ENCODE measurements at places on chromosomes 1 and 21.

DNA sequence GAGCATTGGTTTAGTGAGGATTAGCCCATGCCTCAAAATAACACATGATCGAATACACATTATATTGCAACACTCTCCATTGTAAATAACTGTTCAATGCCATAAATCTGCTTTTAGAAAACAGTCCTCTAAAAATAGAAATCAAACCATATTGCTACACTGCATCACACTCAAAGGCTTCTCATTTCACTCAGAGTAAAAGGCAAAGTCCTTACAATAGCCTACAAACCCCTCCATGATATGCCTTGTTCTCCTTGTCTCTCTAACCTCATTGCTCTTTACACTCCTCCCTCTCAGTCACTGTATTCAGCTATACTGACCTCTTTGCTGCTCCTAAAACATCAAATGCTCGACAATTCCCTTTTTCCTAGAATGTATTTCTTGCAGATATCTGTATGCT lies 64.2 kb downstream of the CYYR1 start:
- DNase-seq, result no peak

- DNase-seq, result no peak
Measured at GRCh38 chr21:44778499-44778911, 23.1 kb downstream of the UBE2G2 start.

GRCh38 chr1:193054169-193054675 lies 4.9 kb downstream of the UCHL5 start:
- no peak for DNase-seq

- no peak for DNase-seq
Measured at GRCh38 chr1:9670085-9670484, 18.6 kb downstream of the PIK3CD start.

DNA sequence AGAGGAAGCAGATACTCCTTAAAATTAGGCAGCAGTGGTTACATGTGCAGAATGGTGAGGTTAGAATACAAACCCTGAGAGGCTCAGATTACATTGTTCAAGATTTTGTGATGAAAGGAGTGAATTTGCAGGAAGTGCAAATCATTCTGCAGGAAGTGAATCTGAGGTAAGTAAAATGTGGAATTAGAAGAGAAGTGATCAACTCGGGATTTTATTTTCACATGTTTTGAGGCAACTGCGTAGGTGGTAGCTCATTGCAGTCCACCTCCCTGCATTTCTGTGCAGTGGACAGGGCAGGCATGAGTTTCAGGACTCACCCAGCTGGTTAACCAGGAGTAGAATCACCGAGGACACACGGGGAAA lies 2.1 kb upstream of the PLA2G2C start:
- no peak for DNase-seq

DNA sequence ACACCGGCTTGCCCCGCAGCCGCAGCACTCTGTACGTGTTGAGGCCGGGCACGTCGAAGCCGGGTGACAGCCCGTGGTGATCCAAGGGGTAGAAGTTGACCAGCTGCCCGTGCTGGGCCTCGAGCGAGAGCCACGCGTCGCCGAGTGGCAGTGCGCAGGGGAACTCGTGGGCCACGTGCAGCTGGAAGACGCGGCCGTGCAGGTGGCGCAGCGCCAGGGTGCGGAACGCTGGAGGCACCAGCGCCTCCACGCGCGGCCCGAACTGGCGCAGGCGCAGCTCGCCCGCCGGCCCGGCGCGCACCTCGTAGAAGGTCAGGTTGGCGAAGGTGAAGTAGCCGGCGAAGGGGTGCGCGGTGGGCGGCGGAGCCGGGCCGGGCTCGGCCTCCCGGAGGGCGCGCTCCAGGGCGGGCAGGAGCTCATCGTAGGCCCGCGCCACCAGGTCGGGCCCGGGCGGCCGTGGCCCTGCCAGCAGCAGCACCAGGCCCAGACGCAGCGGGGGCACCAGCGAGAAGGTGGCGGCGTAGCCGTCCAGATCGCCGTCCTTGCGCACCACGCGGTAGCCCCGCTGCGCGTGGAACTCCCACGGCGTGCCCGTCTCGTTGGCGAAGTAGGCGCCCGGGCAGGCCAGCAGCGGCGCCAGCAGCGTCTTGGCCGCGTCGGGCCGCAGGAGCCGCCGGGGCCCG lies 19.5 kb downstream of the LACTBL1 start:
- no peak for DNase-seq

DNA sequence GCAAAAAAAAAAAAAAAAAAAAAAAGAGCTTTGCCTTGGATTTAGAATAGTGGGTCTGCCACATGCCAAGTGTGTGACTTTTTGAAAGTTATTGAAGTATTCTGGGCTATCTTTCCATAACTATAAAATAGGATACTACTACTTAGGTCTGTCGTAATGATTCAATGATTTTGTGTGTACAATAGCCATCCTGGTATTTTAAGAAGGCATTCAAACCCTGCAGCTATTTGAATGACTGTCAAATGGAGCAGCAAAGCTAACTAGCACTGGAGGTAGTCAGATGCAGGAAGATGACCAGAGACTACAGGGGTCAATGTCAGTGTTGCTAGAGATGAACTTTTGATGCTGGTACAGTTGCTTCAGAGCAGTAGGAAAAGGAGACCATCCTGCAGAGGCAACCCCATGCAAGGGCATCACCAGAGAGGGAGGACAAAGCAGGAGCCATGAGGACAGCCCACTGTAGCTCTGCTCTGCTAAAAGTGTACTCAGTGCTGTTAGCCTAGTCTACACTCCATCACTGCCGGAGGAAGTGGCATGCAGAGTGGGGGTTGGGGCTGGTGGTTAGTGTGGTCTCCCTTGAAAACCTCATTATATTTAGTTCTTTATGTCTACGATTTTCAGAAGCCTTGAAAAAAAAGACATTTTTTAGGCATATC lies 29.0 kb downstream of the DUSP10 start:
- peak; percentile 68 for DNase-seq

DNA sequence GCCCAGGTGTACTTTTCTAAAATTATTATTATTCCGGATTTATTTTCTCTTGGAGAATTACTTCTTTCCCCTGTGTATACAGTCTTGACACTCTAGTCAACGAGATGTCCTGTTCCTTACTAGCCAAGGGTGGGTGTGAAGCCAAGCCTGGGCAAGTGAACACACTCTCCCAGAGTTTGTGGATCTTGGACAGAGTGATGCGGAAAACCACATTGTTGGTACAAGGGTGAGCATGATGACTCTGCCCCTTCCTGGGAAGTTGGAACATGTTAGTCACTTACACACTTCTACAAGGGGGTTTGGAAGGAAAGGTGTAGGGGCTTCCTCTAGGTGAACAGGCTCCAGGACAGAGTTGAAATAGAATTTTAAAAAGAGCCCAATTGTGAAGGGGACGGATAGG lies 20.0 kb upstream of the RD3 start:
- no peak for DNase-seq

DNA sequence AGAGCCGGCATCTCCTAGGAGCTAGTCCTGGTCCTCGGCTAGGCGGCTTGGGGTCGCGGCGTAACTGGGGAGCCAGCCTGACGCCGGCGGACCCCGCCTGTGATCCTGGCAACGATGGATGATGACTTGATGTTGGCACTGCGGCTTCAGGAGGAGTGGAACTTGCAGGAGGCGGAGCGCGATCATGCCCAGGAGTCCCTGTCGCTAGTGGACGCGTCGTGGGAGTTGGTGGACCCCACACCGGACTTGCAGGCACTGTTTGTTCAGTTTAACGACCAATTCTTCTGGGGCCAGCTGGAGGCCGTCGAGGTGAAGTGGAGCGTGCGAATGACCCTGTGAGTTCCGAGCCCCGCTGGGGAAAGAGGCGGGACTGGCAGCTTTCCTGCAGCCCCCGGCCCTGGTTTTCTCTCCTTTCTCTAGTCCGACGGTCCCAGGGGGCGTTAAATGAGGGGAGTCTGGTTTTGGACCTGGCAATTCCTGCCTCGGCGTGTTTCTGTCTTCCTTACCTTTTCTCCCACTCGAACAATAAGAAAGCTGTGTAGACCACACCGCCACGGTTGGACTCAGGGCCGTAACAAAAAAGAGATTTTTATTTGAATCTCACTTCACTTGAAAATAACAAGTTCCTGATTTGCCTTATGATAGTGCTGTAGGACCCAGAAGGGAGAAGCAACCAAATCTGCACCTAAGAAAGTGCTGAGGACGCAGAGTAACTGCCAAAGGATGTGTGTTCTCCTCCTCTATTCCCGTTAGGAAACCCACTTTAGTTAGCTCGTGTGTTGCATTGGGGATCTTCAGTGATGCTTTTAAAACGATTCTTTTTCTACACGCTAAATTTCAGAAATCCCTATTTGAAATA lies at the start of gene SPRTN:
SPRTN (plus strand) TSS at position 24 of the 859 bp plus-strand sequence; CDS start at position 115, 91 bp downstream.
- no peak for DNase-seq

DNA sequence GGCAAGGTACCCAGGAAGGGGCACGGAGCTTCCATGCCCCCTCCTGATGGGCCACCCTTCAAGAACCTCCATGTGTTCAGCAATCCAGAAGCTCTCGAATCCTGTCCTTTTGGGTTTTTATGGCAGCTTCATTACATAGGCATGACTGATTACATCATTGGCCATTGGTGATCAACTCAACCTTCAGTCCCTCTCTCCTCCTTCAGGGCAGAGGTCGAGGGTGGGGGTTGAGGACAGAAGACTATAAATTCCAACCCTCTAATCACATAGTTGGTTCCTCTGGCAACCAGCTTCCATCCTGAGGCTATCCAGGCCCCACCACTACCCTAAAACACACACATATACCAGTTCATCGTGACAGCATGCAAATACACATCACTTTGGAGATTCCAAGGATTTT lies 135.7 kb downstream of the ZNF281 start:
- DNase-seq, result no peak

DNA sequence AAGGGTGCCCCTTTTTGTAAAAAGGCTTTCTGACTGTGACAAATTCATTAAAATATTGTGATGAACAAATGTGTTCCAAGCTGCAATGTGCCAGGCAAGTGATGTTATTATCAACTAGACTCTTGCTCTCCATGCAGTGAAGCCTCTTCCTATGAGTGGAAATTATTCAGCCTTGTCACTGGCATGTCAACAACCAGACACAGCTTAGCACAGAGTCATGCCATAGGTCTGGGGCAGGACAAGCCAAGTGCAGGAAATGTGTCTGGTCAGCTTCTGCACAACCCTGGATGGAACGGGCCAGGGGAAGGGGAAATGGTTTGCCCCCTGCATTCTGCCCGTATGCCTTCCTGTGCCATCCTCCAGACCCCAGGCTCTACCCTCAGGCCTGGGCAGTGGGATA lies 27.4 kb upstream of the GJA5 start:
- DNase-seq, result no peak
